ENCODE measurements at places on chromosomes 5 and 9.

- DNase-seq = no peak
Measured at GRCh38 chr9:20582150-20582549, 40.1 kb downstream of the MLLT3 start.

- DNase-seq = no peak
Measured at GRCh38 chr5:161372682-161373344, 173.7 kb downstream of the GABRB2 start.

- no peak for DNase-seq
Measured at GRCh38 chr5:170111088-170111785, 5.5 kb downstream of the FOXI1 start.

DNA sequence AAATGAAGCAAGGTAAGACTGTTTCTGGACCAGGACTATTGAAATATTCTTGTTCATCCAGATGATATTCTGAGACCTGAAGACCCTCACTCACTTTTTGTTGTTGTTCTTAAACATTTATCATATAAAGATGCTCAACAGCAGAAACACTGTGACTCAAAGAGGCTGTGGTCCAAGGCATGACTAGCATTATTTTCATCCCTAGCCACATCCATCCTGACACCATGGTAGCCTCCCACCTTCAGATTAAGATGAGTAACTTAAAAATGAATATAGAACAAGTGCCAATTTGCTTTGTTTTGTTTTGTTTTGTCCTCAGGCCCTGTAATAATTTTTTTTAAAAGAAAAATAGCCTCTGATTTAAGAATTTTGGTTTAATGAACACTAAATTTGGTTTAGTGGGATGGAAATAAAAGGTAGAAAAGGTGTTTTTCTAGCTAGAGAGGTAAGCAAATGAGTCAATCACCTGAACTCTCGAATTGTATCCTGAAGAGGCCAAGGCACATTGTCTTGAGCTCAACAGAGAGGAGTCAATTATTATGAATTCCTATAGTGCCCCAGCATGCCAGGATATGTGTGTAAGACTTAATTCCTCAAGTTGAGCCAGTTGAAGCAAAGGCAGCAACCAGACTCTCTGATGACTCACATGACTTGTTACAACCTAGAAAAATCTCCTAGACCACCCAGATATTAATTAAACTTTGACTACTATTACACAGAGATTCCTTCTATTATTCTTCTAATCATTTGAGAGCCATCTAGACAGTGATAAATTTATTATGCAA is 380.1 kb upstream of the TUSC1 start:
- no peak for DNase-seq

GRCh38 chr5:172356047-172356446 is 72.5 kb upstream of the UBTD2 start:
- no peak for DNase-seq

GRCh38 chr9:94622087-94622800 is 17.1 kb downstream of the FBP1 start:
- no peak for DNase-seq

GRCh38 chr5:132294728-132295504 is 722 bp downstream of the SLC22A4 start:
- DNase-seq = peak; percentile 51

- no peak for DNase-seq
Measured at GRCh38 chr5:123611406-123611709, 99.4 kb downstream of the CSNK1G3 start.

All from stimulated activated CD8-positive, alpha-beta memory T cell treated with anti-CD3 and anti-CD28 coated beads, Interleukin-7, amount 100 ng/mL, for 24 hours (primary cell).